GM23338 (cell line): ENCODE measurements at places on chromosomes 1 and 21. TPM values are rescaled to one million over a fixed set of nuclear protein-coding genes. Genes with fewer than 3 reads are reported as not detected.

The ANKRD45 gene
- 1.5 and 2.0 TPM in 2 replicates for total RNA-seq

The CREB3L4 gene
- total RNA-seq = 21.3 and 26.8 TPM in 2 replicates

The LYPD8 gene
- total RNA-seq = not detected in 2 replicates

The SPATA45 gene
- total RNA-seq = not detected in 2 replicates

The VN1R5 gene
- not detected in 2 replicates for total RNA-seq

The MCOLN2 gene
- 10.0 and 10.9 TPM in 2 replicates for total RNA-seq

The GNG5 gene
- 71.5 and 95.9 TPM in 2 replicates for total RNA-seq

The LDLRAD2 gene
- total RNA-seq = 0.31 and 1.6 TPM in 2 replicates

The FCAMR gene
- total RNA-seq = not detected in 2 replicates

The CRNN gene
- not detected in 2 replicates for total RNA-seq

The NR1I3 gene
- total RNA-seq = not detected in 2 replicates

The FCRL6 gene
- total RNA-seq = not detected in 2 replicates

The LEPROT gene
- 22.9 and 26.7 TPM in 2 replicates for total RNA-seq

The FCRLB gene
- total RNA-seq = 0.56 TPM in 1 of 2 replicates, not detected in the other

The LCE1B gene
- total RNA-seq = not detected in 2 replicates
